ENCODE measurements at places on chromosomes 12 and 14. TPM values are rescaled to one million over a fixed set of nuclear protein-coding genes. Genes with fewer than 3 reads are reported as not detected.

- no peak overlapping the region for H3K4me3 ChIP-seq
- no peak overlapping the region for H3K27ac ChIP-seq
- DNase-seq = no peak
- H3K36me3 ChIP-seq = no peaks in the 10 kb centered on the region
- H3K4me1 ChIP-seq = peaks cover 14% of the 10 kb centered on the region
- no peaks in the 10 kb centered on the region for H3K27me3 ChIP-seq
Measured at GRCh38 chr14:72311116-72311515, 378.9 kb downstream of the RGS6 start.

- H3K27ac ChIP-seq = no peak overlapping the region
- H3K27me3 ChIP-seq = no peaks in the 10 kb centered on the region
- H3K4me3 ChIP-seq = no peak overlapping the region
- no peaks in the 10 kb centered on the region for H3K36me3 ChIP-seq
Measured at GRCh38 chr12:91414636-91415035, 232.0 kb upstream of the DCN start.

The GALNT16 gene
- total RNA-seq = 6.3 TPM

The ACOT4 gene
- total RNA-seq = 0.54 TPM

DNA sequence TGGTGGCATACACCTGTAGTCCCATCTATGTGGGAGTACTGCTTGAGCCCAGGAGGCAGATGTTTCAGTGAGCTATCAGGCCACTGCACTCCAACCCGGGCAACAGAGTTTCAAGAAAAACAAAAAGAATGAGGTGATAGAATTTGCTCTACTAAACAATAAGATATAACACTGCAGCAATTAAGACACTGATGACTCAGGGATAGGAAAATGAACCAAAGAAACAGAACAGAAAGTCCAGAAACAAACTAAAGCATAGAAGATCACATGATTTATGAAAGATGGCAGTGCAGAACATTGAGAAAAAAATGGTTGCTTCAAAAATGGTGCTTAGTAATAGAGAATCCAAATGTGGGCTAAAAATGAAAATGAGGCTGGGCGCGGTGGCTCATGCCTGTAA lies 65.2 kb upstream of the AP4S1 start:
- no peak for DNase-seq
- peaks cover 37% of the 10 kb centered on the region for H3K4me1 ChIP-seq
- H3K4me3 ChIP-seq = no peak overlapping the region

GRCh38 chr14:20569066-20569465 lies 8.2 kb upstream of the RNASE9 start:
- no peaks in the 10 kb centered on the region for H3K4me1 ChIP-seq
- no peaks in the 10 kb centered on the region for H3K36me3 ChIP-seq
- H3K27me3 ChIP-seq = no peaks in the 10 kb centered on the region
- no peak for DNase-seq
- no peak overlapping the region for H3K4me3 ChIP-seq
